Stimulated activated CD4-positive, alpha-beta T cell treated with anti-CD3 and anti-CD28 coated beads, TNF-alpha, amount 100 ng/mL, for 48 hours (primary cell): ENCODE measurements at places on chromosomes 16 and 17.

GRCh38 chr16:78142788-78143187 lies 43.3 kb downstream of the WWOX start:
- no peak for DNase-seq

DNA sequence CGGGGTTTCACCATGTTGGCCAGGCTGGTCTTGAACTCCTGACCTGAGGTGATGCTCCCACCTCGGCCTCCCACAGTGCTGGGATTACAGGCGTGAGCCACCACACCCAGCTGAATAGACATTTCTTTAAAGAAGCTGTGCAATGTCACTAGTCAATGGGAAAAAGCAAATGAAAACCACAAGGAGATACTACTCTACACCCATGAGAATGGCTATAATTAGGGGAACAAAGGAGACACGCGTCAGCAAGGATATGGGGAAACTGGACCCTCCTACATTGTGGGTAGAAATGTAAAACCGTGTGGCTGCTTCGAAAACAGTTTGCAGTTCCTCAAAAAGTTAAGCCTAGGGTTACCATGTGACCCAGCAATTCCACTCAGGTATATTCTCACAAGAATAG lies 103.4 kb downstream of the VPS53 start:
- DNase-seq, result no peak

DNA sequence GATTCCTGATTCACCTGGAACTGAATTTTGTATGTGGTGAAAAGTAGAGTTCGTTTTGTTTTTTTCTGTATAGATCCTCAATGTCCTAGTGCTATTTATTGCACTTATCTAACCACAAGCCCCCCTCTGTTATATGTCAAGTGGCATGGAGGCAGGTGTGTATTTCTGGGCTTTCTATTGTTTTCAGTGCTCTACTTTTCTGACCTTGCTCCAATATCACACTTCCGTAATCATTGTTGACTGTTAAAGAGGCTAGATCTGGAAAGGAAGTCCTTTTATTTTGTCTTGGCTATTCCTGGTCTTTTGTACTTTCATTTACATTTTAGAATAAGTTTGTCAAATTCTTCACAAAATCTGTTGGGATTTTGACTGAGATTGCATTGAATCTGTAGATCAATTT lies 26.8 kb upstream of the FBXO47 start:
- no peak for DNase-seq

- DNase-seq, result peak; percentile 50
These were observed at the start of gene SRCIN1 for GRCh38 chr17:38605841-38606645. Gene SRCIN1 (minus strand): TSS chr17:38605952. CDS start chr17:38605705, 247 bp downstream.

- DNase-seq, result no peak
These were observed 851.6 kb upstream of the SOX9 start for GRCh38 chr17:71269201-71269600.

DNA sequence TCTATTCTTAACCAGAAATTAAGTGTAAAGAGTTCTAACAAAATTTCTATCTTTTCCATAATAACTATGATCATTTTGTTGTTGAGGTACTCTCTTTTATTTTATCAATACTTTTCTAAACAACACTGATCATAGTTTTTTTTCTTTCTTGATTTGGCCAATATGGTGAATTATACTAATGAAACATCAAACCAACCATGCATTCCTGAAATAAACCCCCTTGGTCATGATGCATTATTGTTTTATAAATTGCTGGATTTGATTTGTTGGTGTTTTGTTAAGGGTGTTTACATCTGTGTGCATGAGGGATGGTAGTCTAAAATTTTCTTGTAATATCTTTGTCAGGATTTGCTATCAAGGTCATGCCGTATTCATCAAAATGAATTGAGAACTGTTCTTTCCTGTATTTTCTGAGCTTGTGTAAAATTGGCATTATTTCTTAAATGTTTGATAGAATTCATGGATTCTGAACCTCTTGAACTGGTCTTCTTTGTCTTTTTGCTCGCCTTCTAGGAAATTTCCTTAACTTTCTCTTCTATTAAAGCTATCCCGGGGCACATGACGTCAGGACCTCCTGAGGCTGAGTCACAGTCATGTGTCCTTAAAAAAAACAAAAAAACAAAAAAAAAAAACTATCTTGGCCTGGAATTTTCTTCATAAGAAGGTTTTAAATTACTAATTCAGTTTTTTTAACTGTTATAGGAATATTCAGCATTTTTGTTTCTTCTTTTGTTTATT lies 3.9 kb upstream of the TRIM25 start:
- no peak for DNase-seq

DNA sequence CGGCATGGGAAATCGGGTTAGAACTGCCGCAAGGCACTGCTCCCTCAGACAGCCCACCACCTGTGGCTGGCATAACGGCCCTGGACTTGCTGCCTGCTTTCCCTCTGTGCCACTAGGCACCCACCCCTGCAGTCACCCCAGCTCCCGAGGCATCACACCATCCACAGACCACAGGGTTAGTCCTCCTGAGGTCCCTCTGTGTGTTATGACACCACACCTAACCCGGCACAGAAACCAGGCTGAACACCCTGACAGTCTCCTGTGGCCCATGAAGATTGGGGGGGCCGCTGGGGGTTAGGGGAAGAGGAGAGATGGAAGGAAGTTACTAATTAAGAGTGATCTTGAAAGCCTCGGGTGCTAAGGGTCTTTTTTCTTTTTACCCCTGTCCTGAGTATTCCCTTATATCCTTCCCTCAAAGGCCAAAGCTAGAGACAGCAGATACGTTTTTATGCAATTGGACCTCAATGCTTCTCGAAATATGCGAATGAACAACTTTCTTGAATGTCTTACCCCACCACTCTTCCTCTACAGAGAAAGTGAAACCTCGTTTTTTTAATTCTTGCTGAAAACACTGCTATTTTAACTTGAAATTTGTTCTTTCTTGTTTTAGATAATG lies 7.0 kb downstream of the CYTH1 start:
- peak; percentile 51 for DNase-seq

DNA sequence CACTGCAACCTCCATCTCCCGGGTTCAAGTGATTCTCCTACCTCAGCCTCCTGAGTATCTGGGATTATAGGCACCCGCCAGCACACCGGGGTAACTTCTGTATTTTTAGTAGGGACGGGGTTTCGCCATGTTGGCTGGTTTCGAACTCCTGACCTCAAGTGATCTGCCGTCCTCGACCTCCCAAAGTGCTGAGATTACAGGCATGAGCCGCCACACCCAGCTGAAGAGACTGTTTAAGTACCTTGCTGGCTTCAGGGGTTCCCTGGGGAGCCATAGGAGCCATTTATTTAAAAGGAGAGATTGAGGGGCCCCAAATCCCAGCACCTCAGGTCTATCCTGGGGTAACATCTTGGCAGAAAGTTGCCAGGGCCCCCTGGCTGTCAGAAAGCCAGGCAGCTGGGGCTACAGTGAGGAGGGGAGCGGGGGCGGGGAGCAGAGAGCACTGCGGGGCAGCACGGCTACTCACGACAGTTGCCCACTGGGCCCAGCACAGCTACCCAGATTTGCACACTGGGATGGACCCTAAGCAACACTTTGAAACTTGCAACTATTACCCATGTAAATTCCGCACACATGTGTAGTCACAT lies 1.6 kb downstream of the SNAI3 start:
- no peak for DNase-seq

- no peak for DNase-seq
These were observed 533 bp upstream of the MEFV start for GRCh38 chr16:3256866-3257465.

DNA sequence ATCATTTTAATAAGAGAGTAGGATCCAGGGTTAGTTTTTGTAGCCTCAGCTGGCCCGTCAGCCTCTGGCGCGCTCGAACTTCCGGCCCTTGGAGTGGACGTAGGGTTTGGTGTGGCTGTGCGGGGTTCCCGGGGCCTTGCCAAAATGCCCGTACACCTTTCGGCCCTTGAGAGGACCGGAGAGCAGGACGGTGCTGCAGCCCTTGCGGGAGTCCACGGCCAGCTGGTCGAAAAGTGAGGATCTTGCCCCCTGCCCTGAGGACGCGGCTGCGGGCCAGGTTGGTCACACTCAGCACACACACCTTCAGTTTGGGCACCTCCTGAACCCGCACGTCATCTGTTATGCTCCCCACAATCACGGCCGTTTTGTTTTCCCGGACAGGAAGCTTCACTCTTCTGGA lies 42.2 kb upstream of the CNTNAP4 start:
- DNase-seq, result no peak

DNA sequence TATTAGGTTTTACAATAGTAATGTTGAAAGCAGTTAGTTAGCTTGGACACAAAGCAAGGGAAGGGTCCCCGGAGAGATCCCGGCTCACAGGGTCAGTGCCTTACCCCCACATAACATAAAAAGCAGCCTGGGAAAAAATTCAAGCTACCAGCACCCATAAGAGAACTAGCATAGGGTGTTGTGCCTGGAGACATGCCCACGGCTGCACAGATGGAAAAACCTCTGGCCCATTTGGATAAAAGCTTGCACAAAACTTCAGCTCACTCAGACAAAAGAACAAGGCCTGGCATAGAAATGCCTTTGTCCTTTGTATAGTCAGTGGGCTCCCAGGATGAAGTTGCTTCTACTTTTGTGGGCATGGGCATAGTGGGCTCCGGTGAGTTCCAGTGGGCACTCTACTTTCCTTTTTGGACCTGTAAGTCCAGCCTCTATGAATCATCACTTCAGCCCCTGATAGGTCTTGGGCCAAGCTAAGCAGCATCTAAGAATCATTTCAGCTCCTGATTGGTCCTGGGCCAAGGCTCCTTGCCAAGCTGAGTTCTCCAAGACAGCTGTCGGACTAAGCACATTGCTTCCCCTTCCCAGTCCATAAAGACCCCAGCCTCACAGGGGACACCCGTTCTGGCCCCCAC lies 1.3 kb upstream of the RDM1 start:
- DNase-seq, result no peak

- no peak for DNase-seq
These were observed 929.6 kb upstream of the CDH8 start for GRCh38 chr16:62965831-62966230.

- no peak for DNase-seq
These were observed 414.3 kb downstream of the RBFOX1 start for GRCh38 chr16:7746941-7747340.

GRCh38 chr16:66948134-66948836 lies 12.8 kb upstream of the CES3 start:
- DNase-seq, result no peak

DNA sequence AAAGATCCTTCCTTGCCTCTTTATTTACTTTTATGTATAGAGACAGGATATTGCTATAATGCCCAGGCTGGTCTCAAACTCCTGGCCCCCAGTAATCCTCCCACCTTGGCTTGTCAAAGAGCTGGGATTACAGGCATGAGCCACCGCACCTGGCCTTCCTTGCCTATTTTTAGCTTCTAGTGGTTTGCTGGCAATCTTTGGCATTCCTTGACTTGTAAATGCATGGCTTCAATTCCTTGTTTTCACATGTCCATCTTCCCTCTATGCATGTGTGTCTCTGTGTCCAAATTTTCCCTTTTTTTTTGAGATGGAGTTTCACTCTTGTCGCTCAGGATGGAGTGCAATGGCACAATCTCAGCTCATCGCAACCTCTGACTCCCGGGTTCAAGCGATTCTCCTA lies 22.5 kb downstream of the HEXIM2 start:
- DNase-seq, result no peak

DNA sequence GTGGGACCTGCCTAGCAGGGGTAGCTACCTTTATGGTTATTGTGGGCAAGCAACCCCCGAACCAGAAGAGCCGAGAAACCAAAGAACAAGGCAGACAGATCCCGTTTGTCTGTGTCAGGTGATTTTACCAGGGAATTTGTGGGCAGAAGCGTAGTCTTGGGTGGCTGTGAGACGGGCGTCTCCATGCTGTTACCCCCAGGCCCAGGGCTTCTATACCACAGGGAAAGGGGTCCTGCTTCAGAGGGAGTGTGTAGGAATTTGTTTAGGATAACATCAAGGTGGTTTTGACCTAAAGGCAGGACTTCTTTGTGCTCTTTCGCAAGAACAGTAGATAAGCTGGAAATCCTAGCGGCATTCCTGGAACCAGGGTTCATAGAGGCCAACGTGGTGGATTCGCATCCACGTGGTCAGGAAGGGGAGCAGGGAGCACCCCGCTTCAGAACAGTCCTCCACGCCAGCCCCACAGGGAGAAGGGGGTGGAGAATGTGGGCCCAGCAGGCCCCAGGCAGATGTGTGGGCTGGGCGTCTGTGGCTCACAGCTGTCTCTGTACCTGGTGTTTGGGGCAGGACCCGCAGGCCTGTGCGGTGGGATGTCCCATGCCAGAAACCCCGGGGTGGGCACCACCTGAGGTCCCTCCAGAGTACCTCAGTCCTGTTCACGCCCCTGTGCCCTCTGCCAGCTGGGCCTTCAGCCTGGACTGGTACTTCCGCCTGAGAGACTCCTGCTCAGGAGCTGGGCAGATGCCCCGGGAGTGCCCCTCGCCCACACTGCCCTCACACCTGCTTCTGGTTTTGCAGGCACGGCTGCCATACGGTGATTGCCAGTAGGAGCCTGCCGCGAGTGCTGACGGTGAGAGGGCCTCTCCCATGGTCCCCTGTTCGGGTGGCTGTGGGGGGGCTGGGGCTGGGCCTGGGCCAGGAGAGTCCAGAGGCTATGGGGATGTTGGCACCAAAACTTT lies 4.1 kb downstream of the DECR2 start:
- DNase-seq, result no peak

- DNase-seq, result no peak
These were observed 457.9 kb upstream of the CDH5 start for GRCh38 chr16:65908568-65908967.

DNA sequence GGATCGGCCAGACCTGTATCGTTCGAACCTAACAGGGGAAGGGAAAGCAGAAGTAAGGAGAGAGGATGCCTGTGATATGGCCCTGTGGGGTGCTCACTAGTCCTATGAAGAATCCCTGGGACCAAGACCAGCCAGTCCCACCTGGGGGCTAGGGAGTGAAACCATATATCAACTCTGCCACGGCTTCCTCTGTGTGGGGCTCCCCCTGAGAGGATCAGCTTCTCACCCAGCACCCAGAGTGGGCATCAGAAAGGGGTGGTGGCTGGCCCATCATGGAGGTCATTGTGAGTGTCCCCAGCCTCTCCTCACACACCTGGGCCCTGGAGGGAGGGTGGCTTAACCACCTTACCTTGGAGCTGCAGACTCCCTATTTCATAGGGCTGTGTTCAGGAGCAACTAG lies 30.1 kb upstream of the SREBF1 start:
- no peak for DNase-seq

GRCh38 chr17:9209347-9209746 lies 188.0 kb downstream of the NTN1 start:
- DNase-seq, result no peak
